ENCODE measurements at places on chromosomes 6 and 20.

DNA sequence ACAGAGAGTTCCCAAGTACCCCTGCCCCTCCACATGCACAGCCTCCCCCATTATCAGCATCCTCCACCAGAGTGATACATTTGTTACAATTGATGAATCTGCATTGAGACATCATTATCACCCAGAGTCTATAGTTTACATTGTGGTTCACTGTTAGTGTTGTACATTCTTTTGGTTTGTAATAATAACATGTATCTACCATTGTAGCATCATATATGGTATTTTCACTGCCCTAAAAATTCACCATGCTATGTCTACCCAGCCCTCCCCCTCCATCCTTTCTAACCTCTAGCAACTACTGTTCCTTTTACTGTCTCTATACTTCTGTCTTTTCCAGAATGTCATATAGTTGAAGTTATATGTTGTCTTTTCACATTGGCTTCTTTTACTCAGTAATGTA, 273.9 kb upstream of the RNF217 start:
- DNase-seq = no peak

DNA sequence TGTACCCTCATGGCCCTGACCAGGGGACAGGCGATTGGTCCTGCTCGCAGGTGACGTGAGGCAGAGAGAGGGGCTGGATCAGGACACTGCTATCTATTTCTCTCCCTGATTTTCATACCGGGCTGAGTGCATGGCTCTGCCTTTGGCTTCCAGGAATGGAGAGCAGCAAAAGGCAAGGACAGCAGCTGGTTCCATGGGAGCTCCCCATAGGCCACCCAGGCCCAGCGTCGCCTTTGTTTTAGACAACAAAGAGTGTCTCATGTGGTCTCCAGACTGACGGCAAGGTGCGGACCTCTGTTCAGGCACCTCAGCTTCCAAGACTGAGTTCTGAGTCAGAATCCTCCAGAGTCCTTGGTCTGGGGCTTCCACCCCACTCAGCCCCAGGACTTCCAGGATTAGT, 123.1 kb downstream of the VEGFA start:
- no peak for DNase-seq

DNA sequence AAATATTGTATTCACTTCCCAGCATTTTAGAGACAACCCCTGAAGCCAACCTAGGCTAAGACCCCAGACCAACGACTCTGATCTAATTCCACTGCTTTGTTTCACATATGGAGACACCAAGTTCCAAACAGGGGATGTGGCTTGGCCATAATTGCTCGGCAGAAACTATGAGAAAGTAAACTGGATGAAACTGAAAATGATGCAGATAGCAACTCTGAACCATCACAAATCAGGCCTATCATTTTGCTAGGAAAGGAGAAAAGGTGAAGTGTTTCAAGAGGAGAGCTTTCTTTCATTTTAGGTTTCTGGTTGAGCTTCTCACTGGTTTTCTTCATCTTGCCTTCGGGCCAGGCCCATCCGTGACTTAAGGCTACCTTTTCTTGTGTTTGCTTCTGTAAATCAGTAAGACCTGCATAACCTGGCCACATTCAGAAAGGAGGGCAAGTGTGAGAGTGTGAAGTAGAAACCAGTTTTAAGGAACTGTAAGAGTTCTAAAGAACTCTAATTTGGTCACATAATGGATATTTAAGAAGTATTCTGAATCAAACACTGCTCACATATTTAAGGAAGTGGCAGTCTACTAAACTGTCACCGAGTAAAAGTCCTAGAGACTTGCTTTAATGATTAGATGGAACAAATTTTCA, 105.8 kb downstream of the BACH2 start:
- no peak for DNase-seq

GRCh38 chr6:87277123-87277522, 45.3 kb upstream of the SMIM8 start:
- no peak for DNase-seq

GRCh38 chr20:955111-955510, 39.0 kb upstream of the ANGPT4 start:
- no peak for DNase-seq

DNA sequence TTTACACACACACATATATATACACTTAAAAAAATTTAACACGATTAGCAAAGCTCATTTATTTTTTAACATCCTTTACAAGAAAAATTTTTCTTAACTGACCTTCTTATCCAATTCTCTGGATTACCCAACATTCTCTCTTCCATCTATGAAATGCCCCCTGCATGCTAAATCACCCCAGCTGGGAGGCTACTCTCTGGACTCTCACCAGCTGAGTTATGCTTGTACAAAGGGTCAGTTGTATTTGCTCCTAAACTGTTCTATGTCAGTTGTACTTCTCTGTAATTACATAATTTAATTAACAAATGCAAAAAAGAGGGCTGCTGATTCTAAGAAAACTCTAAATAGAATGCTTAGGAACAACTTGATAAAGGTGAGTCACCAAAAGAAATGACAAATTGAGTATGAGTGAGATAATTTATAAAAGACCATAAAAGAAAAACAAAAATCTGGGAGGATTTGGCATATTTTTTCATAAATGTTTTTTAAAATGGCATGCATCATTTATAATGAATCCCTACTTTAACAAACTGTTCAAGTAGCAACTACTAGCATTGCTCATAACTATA, 120.5 kb downstream of the KIF13A start:
- no peak for DNase-seq

DNA sequence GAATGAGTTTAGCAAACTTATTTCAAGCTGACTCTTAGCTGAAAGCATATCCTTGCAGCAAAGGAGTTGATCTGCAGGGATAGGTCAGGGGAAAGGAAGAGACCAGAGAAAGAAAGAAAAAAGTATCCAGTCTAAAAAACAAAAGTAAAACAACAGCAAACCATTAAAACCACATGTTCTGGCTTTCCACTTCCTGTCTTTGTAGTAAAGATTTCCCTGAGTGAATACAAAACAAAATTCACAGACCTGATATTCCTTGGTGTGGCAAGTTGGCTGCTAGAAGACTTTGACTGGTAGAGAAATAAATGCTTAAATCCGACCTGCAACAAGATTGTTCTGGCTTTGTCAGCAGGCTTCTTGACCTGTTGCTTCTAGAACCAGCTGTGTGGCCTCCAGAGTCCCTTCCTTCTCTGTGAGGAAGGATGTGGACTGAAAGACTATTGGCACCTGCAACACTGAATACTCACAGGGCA, 23.4 kb upstream of the MCM3 start:
- DNase-seq = no peak

- DNase-seq = no peak
Observed at GRCh38 chr6:16712255-16712930, 48.9 kb downstream of the ATXN1 start.

- peak; percentile 19 for DNase-seq
Observed at GRCh38 chr6:93176070-93176469, 243.3 kb downstream of the EPHA7 start.

All from GM12878 (cell line).